Naive B cell (primary cell): ENCODE measurements at places on chromosomes 7 and 10.

GRCh38 chr10:49119746-49120145 lies 4.4 kb upstream of the VSTM4 start:
- no peak overlapping the region for H3K27ac ChIP-seq
- H3K4me1 ChIP-seq = no peaks in the 10 kb centered on the region
- no peak overlapping the region for H3K4me3 ChIP-seq
- no peaks in the 10 kb centered on the region for H3K36me3 ChIP-seq
- DNase-seq = no peak

DNA sequence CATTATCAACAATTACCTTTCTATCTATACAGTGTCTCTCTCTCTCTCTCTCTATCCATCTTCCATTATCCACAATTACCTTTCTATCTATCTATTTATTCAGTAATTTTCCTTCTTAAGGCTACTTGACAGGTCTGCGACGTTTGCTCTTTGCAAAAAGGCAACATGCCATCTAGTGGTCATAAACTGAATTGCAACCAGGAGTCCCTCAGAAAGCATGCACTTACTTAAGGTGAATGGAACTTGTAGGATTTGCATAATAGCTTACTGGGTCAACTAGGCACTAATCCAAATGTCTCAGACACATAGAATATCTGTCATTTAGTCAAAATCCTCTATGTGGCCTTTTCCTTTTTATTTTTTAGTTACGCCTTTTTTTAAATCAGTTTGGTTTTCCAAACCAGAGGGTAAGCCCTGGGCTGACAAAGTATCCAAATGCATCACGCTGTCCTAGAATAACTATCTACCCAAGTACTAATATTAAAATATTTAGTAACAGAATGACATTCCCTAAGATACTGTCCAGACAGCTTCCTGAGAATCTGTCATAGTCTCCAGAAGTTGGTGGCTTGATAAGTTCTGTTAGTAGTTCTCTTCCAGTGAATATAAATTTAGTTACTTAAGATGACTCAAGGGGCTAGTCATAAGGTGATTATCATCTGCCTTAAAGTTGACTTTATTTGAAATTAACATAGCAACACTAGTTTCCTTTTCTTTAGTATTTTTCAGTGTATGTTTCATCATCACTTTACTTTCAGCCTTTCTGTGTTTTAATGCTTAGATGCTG lies 208.3 kb downstream of the PPP1R3A start:
- H3K4me3 ChIP-seq = no peak overlapping the region
- H3K27me3 ChIP-seq = no peaks in the 10 kb centered on the region

GRCh38 chr7:90413185-90413528 lies 9.9 kb downstream of the CLDN12 start:
- H3K27ac ChIP-seq = no peak overlapping the region
- no peaks in the 10 kb centered on the region for H3K27me3 ChIP-seq
- DNase-seq = no peak
- no peaks in the 10 kb centered on the region for H3K4me1 ChIP-seq
- H3K36me3 ChIP-seq = no peaks in the 10 kb centered on the region

DNA sequence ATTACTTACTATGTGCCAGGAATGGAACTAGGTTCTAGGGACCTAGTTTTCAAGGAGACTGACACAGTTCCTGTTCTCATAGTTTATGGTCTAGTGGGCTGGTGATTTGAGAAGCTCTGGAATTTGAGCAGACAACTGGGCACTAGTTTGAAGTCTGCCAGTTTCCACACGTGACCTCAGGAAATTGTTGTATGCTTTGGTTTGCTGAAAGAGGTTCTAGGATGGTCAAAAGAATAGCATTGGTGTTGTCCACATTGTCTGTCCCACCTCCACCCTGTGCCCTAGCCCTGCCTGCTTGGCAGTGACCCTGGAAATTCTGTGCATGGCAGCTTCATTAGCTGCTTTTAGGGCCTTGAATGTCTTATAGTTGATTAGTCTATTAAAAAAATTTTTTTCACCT lies 28.7 kb downstream of the GBF1 start:
- DNase-seq = no peak
- H3K27ac ChIP-seq = no peak overlapping the region
- H3K4me1 ChIP-seq = peaks cover 11% of the 10 kb centered on the region
- H3K27me3 ChIP-seq = no peaks in the 10 kb centered on the region
- H3K4me3 ChIP-seq = no peak overlapping the region
- H3K36me3 ChIP-seq = no peaks in the 10 kb centered on the region

- H3K27ac ChIP-seq = peak overlapping the region; percentile 4
- DNase-seq = no peak
- no peaks in the 10 kb centered on the region for H3K4me1 ChIP-seq
- H3K4me3 ChIP-seq = no peak overlapping the region
- H3K36me3 ChIP-seq = no peaks in the 10 kb centered on the region
- peaks cover 2% of the 10 kb centered on the region for H3K27me3 ChIP-seq
These were observed 13.6 kb upstream of the ITGB1 start for GRCh38 chr10:32971536-32972091.

GRCh38 chr10:35391954-35392262 lies 55.6 kb downstream of the CCNY start:
- no peaks in the 10 kb centered on the region for H3K27me3 ChIP-seq
- peaks cover 60% of the 10 kb centered on the region for H3K4me1 ChIP-seq
- DNase-seq = no peak
- no peak overlapping the region for H3K4me3 ChIP-seq
